ENCODE measurements at places on chromosomes 4 and X.

GRCh38 chr4:159401791-159402380 is 299.0 kb downstream of the RAPGEF2 start:
- DNase-seq = no peak

DNA sequence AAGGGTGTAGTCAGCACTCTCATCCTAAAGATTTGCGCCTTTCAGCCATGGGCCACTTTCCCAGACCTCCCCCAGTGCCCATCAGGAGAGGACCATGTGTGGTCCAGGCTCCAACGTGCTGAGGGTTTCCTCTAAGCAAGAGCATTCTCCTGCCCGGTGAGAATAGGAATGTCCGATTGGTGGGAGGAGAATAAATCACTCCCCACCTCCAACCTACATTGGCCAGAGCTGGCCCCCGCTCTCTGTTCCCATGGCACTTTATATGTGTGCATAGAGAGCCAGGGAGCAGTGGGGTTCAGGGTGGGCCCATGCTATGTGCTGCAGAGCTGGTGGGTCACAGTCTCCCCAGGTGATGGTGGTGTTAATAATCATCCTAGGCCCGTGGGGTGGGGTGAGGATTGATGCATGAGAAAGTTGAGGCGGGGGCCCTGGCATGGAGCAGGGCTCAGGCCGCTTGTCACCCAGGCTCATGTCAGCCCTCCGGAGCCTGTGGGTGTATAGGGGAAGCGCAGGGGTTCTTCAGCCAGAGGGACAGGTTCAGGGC is 6.8 kb upstream of the SORCS2 start:
- DNase-seq = peak; percentile 13

DNA sequence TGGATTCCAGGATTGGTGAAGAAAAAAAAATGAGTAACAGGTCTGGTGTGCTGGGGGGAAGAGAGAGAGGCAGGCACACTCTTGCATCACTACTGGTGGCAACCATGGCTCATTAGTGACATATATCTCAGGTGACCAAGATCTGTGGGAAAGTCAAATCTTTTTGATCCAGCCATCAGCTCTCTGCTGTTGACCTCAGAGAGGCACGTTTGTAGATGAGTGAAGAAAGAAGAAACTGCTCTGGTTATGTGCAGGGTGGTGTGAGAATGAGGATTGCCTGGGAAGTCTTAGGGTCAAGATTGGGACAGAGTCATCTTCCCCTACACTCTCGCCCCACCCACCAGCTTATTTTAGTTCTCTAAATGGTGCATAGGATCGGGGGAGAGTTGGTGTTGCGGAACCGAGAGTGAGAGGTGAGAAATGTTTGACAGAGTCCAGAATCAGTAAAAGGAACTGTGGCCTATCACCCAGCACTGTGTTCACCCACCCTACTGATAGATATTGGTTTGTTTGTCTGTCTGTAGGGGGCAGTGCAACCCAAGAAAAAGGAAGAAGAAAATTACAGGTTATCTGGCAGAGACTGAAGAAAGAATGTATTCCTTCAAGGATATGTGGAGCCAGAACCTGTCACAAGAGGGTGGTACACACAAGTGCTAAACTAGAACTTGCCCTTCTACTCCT is 21.9 kb downstream of the ARMCX6 start:
- no peak for DNase-seq

DNA sequence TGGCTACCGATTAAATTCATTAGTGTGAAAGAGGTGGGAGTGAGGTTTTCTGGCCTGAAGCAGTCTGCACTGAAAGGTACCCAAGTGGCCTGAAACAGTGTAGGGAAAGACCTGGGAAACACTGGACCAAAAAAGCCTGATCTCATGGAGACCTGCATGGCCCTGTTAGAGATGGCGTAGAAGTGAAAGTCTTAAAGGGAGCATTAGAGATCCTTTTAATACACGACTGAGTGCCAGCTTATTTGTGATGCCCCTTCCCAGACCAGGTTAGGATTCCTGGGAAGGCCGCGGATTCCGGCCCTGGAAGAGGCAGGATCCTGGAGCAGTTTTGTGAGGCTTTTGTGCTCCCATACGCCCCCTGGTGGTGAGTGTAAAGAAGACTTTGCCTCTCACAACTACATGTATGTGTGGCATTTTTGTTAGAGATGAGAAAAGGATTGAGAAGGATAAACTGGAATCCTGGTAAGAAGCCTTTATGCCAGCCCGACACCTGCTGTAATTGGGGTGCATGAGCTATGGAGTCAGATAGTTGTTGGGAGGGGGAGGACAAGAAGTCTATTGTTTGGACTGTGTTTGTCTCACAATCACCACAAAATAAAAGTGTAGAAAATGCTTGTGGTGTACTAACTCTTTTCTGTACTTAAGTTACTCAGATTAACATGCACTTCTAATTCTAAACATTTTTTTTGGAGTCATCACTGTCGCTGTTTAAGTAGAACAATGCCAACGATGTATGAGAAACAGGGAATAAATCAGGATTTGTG is 54.0 kb downstream of the JADE1 start:
- DNase-seq = peak; percentile 78

GRCh38 chrX:102988517-102988916 is 51.4 kb downstream of the RAB40AL start:
- DNase-seq = no peak

DNA sequence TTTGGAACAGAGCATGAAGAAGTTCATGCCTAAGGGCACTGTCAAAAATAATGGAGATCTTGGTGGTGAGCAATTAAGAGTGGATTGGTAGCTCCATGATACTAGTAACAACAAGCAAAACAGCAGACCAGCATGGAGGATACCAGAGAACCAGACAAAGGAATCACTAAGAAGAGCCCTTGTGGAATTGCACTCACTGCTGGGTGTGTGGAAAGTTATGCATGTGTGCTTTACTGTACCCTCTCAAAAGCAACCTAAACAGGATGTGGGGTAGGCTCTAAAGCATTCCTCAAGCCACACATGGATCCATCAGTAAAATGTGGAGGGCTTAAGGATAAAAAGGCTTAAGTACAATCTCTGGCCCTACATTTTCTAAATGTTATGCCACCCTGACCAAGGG is 69.5 kb downstream of the AR start:
- DNase-seq = no peak

- DNase-seq = no peak
Measured at GRCh38 chr4:25350561-25350960, 26.5 kb upstream of the ANAPC4 start.

DNA sequence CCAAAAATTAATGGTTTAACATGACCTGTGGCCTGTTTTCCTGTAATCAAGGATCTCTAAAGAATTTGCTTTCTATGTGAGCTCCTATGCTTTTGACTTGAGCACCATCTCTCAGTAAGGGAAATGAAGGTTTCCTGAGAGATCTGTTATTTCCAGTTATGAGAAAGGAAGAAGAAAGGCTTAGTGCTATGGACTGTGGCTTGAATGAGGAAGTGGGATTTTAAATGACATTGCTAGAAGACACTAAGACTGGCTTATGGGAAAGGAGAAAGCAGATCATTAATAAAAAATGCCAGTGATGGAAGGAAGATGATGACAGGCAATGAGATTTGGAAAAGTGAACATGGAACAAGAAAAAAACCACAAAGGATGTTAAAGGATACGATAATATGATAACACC is 285.4 kb downstream of the OPHN1 start:
- DNase-seq = no peak
